IMR-90 (cell line): ENCODE measurements at places on chromosomes 5 and 9. TPM values are rescaled to one million over a fixed set of nuclear protein-coding genes. Genes with fewer than 3 reads are reported as not detected.

Gene OTULINL
- polyA plus RNA-seq = 0.06 and 0.09 TPM in 2 replicates

DNA sequence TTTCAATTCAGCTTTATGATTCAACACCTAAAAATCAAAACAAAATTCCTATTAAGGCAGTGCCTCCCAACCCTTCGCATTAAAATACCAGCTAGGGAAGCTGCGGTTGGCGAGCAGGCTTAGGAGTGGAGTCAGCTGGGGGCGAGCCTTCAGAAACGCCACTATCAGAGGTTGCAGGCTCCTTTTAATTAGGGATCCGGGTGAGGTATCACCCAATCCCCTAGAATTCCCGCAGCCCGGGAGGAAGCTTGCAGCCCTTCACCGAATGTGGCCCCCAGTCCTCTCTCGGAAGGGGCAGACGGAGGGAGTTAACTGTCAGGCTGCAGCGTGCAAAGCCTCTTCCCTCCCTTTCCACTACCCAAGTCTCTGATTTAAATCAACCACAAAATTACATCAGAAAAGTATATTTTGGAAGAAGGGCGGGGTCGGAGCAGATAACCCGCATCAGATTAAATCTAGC lies 1.7 kb downstream of the STC2 start:
- peaks cover 29% of the 10 kb centered on the region for H3K4me1 ChIP-seq
- no peaks in the 10 kb centered on the region for H3K27me3 ChIP-seq
- H3K4me3 ChIP-seq = peak overlapping the region; percentile 89
- H3K27ac ChIP-seq = peak overlapping the region; percentile 96
- peak; percentile 92 for DNase-seq

- H3K4me3 ChIP-seq = no peak overlapping the region
- no peak for DNase-seq
- H3K4me1 ChIP-seq = no peaks in the 10 kb centered on the region
These were observed 394.5 kb downstream of the NFIB start for GRCh38 chr9:13919401-13919800.

DNA sequence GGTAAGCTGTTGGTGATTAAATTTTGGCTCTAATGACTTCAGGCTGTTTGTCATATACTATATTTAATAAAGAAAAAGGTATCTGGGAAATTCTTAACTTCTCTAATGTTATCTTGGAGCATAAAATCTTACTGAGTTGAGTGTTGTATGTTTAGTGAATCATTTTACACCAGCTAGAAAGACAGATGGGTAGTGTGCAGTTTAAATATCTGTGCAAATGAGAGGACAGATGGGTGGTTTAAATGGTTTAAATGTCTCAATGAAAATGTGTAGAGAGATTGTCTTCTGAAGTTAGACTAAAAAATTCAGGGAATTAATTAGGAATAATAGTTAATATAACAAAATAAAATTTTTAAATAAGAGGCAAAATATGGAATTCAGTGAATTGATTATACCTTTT lies 114.5 kb downstream of the FER start:
- H3K4me1 ChIP-seq = peaks cover 2% of the 10 kb centered on the region; the same call in 1 of the 2 replicates
- no peak for DNase-seq
- no peak overlapping the region for H3K4me3 ChIP-seq

Gene PTGDS
- polyA plus RNA-seq = 0.87 and 1.2 TPM in 2 replicates

Gene LECT2
- not detected in 2 replicates for polyA plus RNA-seq

DNA sequence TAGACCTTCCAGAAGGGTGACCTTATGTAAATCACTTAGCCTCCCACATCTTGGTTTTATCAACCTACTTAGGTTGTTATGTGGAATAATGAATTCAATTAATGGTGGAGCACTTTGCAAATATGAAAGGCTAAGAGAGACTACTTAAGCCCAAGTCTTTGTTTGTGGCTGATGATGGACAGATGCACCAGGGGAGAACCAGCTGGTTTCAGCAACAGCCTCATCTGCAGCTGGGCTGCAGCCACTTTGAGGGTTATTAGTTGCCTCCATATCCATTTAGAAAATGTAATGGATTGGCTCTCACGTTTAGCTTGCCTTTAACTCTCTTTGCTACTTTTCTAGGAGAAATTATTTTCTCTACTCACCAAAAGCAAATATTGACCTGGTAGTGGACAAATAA lies 146.6 kb downstream of the ESM1 start:
- H3K36me3 ChIP-seq = no peaks in the 10 kb centered on the region
- no peaks in the 10 kb centered on the region for H3K27me3 ChIP-seq
- no peak for DNase-seq
- H3K4me1 ChIP-seq = peaks cover 33% of the 10 kb centered on the region
- no peak overlapping the region for H3K27ac ChIP-seq

Gene PCDHA3
- polyA plus RNA-seq = 0.03 and 0.06 TPM in 2 replicates

- H3K27ac ChIP-seq = no peak overlapping the region
- no peak overlapping the region for H3K4me3 ChIP-seq
- H3K4me1 ChIP-seq = no peaks in the 10 kb centered on the region
These were observed 44.5 kb downstream of the SECISBP2 start for GRCh38 chr9:89362647-89363310.

- no peak overlapping the region for H3K27ac ChIP-seq
- no peak overlapping the region for H3K4me3 ChIP-seq
- no peaks in the 10 kb centered on the region for H3K36me3 ChIP-seq
- H3K27me3 ChIP-seq = no peaks in the 10 kb centered on the region
- H3K4me1 ChIP-seq = no peaks in the 10 kb centered on the region
- no peak for DNase-seq
These were observed 47.7 kb downstream of the ATG10 start for GRCh38 chr5:82019342-82020138.

DNA sequence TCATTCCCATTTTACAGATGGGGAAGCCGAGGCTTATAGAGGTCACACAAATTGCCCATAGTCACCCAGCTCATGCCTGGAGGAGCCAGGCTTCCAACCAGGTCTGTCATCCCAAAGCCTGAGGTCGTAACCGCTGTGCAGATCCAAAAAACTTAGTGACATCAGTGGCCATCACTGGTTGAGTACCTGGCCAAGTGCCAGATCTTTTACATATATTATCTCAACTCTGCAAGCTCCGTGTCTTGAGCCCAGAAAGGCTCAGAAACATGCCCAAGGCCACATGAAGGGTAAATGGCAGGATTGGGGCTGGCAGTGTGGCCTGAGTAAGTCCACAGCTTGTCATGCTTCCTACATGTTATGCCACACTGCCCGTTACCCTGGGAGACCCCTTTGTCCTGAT lies 13.5 kb downstream of the CFAP77 start:
- H3K27ac ChIP-seq = no peak overlapping the region
- no peak for DNase-seq
- no peak overlapping the region for H3K4me3 ChIP-seq
- no peaks in the 10 kb centered on the region for H3K4me1 ChIP-seq
- H3K27me3 ChIP-seq = peaks cover 52% of the 10 kb centered on the region

DNA sequence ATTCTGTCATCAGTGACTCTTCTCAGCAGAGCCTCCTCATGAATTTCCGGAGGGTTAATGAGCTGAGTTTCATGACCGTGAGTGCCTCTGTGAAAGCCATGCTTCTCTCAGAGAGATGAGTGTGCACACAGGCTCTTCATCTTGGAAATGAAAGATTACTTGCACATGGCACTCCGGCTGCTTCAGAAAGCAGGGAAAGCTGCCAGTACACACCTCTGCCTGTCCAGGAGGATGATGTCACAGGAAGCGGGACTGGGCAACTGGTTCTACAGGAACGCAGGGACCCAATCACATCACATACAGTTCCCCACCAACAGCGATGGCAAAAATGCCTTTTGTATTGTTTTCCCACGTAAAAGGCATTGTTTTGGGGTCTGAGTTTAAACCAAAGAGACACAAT lies 286.0 kb upstream of the DAP start:
- H3K27me3 ChIP-seq = peaks cover 7% of the 10 kb centered on the region
- no peak for DNase-seq
- no peaks in the 10 kb centered on the region for H3K36me3 ChIP-seq
- H3K4me1 ChIP-seq = no peaks in the 10 kb centered on the region
- no peak overlapping the region for H3K4me3 ChIP-seq
- H3K27ac ChIP-seq = no peak overlapping the region

DNA sequence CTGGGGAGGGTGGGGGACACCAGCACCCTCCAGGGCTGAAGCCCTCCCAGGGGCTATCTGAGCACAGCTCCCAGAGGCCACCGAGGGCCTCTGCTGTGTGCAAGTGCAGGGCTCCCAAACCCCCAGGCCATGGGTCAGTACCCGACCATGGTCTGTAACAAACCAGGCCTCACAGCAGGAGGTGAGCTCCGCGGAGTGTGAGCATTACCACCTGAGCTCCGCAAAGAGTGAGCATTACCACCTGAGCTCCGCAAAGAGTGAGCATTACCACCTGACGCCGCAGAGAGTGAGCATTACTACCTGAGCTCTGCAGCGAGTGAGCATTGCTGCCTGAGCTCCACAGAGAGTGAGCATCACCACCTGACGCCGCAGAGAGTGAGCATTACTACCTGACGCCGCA lies 152.9 kb upstream of the IRX2 start:
- H3K4me3 ChIP-seq = no peak overlapping the region
- no peaks in the 10 kb centered on the region for H3K27me3 ChIP-seq
- no peaks in the 10 kb centered on the region for H3K36me3 ChIP-seq
- DNase-seq = no peak

- no peak overlapping the region for H3K4me3 ChIP-seq
- no peaks in the 10 kb centered on the region for H3K27me3 ChIP-seq
- no peak overlapping the region for H3K27ac ChIP-seq
- H3K36me3 ChIP-seq = no peaks in the 10 kb centered on the region
- H3K4me1 ChIP-seq = no peaks in the 10 kb centered on the region
These were observed 299.4 kb upstream of the RASA1 start for GRCh38 chr5:86968301-86968753.

Gene ALDH1A1
- polyA plus RNA-seq = not detected in 2 replicates

Gene PCDH12
- polyA plus RNA-seq = 0.01 and 0.02 TPM in 2 replicates

Gene SHLD3
- 1.6 and 1.7 TPM in 2 replicates for polyA plus RNA-seq

DNA sequence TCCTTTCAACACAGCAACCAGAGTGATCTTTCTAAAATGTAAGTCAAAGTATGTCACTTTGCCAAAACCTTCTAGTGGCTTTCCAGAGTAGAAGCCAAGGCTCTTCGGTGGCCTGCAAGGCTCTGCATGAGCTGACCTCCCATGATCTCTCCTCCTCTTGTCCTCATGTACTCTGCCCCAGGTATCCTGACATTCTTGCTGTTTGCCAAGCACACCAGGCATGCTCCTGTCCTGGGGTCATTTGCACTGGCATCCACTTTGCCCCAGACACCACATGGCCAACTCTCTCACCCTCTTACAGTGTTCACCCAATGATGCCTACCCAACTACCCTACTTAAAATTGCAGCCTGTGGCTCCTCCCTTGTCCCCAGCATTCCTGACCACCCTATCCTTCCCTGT lies 86.3 kb downstream of the ZNF618 start:
- peaks cover 17% of the 10 kb centered on the region for H3K4me1 ChIP-seq
- no peak overlapping the region for H3K4me3 ChIP-seq

GRCh38 chr5:8843771-8844170 lies 702.1 kb downstream of the SEMA5A start:
- H3K27ac ChIP-seq = peak overlapping the region; percentile 36
- no peak overlapping the region for H3K4me3 ChIP-seq
- peaks cover 18% of the 10 kb centered on the region for H3K4me1 ChIP-seq

DNA sequence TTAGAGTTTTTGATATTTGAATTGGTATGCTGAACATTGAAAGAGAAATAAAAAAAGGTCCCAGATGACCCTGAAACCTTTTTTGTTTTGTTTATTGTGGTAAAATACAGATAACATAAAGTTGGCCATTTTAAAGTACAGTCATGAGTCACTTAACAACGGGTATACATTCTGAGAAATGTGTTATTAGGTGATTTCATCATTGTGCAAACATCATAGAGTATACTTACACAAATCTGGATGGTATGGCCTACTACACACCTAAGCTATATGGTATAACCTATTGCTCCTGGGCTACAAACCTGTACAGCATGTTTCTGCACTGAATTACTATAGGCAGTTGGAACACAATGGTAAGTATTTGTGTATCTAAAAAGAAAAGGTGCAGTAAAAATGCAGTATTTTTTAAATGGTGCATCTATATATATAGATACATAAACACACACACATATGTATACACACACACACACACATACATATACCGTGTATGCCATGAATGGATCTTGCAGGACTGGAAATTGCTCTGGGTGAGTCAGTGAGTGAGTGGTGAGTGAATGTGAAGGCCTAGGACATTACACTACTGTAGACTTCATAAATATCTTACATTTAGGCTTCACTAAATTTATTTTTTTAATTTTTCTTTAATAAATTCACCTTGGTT lies 31.0 kb downstream of the TTC1 start:
- no peak overlapping the region for H3K4me3 ChIP-seq
- H3K4me1 ChIP-seq = no peaks in the 10 kb centered on the region
- peak; percentile 72 for DNase-seq
- H3K27ac ChIP-seq = no peak overlapping the region
- no peaks in the 10 kb centered on the region for H3K27me3 ChIP-seq

DNA sequence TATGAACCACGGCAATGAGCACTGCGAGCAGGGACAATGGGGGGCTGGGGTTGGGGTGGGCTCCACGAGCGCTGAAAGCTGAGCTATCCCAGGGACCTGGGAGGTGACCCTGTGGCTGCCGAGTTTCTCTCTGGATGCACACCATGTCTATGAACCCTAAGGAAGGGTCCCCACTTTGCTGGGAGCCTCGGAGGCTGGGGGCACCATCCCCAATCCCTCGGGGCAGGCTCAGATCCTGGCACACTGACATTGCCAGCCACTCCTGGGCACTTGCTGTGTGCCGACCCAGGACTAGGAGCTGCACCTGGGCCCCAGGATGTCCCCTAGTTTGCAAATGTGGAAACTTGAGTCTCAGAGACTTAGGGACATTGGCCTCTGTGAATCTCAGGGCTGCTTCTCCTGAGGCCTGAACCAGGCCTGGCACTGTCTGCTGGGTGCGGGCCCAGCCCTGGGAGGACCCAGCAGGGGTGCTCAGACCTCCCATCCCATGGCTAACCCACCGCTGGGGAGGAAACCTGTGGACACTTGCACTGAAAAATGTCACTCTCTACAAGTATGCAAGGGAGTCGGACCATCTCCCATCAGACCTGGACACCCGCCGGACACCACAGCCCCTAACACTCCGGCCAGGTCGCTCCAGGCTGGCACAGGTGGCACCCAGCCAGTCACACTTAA lies 13.0 kb upstream of the CAMSAP1 start:
- H3K36me3 ChIP-seq = peaks cover 10% of the 10 kb centered on the region

Gene FAM169A
- not detected in 2 replicates for polyA plus RNA-seq

DNA sequence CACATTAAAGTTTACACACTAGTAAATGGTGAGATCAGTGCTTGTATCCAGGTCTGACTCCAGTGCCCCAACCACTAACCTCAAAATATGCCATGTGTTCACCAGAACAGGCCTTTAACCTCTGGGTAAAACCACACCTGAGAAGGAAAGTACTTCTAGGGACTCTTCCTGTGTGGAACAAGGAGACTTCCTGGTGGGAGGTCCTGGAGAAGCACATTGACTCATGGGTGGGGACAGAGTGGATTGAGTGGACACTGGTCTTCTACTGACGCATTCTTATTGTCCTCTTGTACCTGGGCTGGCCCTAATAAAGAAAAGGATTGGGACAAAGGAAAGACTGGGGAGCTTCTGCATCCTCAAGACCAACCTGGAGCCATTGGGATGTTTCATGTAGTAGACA lies 43.4 kb downstream of the ANGPTL2 start:
- no peaks in the 10 kb centered on the region for H3K36me3 ChIP-seq
- peaks cover 11% of the 10 kb centered on the region for H3K4me1 ChIP-seq
- no peak overlapping the region for H3K4me3 ChIP-seq
- DNase-seq = no peak
- H3K27me3 ChIP-seq = no peaks in the 10 kb centered on the region

- H3K4me1 ChIP-seq = peaks cover 3% of the 10 kb centered on the region; the same call in 1 of the 2 replicates
- H3K27ac ChIP-seq = no peak overlapping the region
- peaks cover 41% of the 10 kb centered on the region for H3K27me3 ChIP-seq
- H3K4me3 ChIP-seq = no peak overlapping the region
- no peak for DNase-seq
- H3K36me3 ChIP-seq = no peaks in the 10 kb centered on the region
These were observed 16.7 kb upstream of the RNU6ATAC start for GRCh38 chr9:134180786-134181647.

- H3K27me3 ChIP-seq = no peaks in the 10 kb centered on the region
- peaks cover 3% of the 10 kb centered on the region; the same call in 1 of the 2 replicates for H3K4me1 ChIP-seq
- no peak overlapping the region for H3K27ac ChIP-seq
- DNase-seq = no peak
- H3K4me3 ChIP-seq = no peak overlapping the region
These were observed 4.9 kb downstream of the HINT1 start for GRCh38 chr5:131160134-131160533.
